ENCODE measurements at places on chromosomes 7 and 10.

GRCh38 chr10:78981257-78981969, 87.4 kb upstream of the ZMIZ1 start:
- DNase-seq = no peak

DNA sequence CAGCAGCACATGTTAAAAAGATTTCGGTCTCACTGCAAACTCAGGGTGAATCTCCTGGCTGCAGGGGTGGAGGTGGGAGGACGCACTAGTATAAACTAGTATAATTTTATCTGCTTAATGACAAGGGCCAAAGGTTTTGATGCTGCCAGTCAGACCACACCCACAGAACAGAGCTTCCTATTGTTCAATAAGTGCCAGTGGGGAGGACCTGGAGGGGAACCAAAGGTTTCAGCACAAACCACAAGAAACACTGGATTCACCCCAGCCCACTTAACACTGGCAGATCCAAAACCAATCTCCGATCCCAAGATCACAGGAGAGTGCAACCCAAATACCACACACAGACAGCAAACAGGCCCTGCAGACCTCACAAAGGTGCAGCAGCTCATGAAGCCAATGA, 6.6 kb downstream of the VOPP1 start:
- DNase-seq = no peak

- DNase-seq = no peak
Observed at GRCh38 chr7:112045222-112045621, 161.0 kb downstream of the DOCK4 start.

GRCh38 chr10:71912431-71912830, 51.8 kb upstream of the CHST3 start:
- no peak for DNase-seq

- no peak for DNase-seq
Observed at GRCh38 chr7:128770233-128770632, 5.4 kb downstream of the OPN1SW start.

- peak; percentile 73 for DNase-seq
Observed at GRCh38 chr7:117132321-117133120, 179.2 kb downstream of the ST7 start.

DNA sequence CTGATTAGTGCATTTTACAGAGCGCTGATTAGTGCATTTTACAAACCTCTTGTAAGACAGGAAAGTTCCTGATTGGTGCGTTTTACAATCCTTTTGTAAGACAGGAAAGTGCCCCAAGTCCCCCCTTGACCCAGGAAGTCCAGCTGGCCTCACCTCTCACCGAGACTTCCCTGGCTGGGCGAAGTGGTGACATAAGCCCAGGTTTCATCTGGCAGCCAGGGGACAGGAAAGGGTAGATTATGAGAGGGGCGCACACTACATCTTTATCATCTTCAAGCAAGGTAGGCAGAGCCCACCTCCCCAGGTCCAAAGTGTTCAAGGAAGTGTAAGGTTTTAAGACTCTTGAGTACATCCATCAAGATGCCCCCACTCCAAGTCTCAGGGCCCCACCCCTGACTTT, 5.5 kb upstream of the GDF10 start:
- DNase-seq = no peak

All from fibroblast of skin of scalp (primary cell).